GM04503 (cell line): ENCODE measurements at places on chromosomes 3 and 15.

DNA sequence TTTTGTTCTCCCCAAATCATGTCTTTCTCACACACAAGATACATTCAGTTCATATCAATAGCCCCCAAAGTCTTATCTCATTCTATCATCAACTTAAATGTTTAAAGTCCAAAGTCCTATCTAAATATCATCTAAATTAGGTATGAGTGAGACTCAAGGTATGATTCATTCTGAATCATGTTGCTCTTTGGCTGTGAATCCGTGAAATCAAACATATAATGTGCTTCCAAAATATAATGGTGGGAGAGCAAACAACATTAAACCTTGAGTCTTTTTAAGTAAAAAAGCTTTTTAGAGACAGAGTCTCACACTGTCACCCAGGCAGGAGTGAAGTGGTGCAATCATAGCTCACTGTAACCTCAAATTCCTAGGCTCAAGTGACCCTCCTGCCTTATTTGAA lies 139.1 kb downstream of the SAMMSON start:
- DNase-seq = no peak

DNA sequence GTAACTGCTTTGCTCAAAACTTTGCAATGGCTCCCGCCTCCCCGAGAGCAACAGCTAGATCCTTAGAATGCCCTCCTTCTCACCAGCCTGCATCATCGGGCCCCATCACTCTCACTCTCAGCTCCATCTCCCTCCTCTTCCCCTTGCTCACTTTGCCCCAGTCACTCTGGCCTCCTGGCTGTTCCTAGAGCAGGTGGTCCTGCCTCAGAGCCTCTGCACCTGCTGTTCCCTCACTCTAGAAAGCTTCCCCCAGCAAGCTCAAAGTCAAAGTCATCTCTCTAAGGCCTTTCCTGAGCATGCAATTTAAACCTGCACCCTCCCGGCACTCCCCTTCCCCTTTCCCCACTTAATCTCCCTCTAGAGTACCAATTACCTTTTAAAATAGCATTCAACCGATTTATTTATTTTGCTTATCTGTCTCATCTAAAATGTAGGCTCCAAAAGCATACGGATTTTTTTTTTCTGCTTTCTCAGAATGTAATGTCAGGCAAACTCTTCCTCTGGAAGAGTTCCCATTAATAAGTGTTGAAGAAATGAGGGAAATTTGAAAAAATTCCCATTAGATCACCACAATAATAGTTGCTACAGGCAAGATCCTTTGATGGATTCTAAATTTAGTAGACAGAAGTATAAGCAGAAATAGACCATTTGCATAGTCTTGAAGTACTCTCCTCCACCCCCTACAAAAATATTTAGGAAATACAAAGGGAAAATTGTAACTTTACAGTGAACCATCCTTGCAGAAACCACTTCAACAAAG lies 15.9 kb upstream of the HES1 start:
- no peak for DNase-seq

DNA sequence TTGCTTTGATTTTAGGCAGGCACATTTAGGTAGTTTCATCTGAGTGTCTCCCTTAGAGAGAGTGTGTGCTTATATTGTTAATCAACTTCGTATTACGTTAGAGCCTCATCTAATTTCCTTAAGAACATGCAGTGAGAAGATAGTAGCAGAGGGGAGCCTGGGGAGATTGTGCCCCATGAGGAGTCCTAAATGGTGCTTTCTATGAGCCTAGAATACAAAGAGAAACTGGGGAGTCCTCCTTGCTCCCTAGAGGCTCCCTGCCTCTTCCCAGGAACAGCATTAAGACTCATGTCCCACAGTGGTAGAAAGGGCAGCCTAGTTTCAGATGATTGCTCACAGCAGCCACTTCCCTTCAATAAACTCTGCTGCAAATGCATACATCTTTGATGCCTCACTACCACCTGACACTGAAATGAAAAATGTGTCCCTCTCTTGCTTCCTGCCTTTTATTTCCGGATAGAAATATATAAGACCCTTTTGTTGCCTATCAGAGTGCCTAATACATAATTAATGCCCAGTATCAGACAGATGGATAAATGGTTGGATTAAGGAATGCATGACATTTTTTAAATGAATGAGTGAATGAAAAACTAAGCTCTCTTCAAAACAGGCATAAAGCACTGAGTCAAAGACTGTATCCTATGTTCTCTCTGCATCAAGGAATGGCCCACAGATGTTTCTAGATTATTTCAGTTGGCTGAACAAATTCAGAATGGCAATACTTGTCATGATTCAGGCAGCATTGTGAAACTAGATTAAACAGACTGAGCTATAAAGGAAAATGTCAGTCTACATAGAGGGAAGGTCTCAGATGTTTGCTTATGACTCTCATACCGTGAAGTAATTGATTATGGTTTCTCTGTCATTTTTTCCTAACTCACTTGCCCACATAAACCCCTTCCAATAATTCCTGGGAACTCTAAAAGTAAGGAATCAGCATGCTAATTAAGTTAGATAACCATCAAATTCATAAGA lies 362.1 kb downstream of the LRRC3B start:
- no peak for DNase-seq

GRCh38 chr3:12049675-12050074 lies 45.5 kb downstream of the SYN2 start:
- no peak for DNase-seq

- no peak for DNase-seq
Observed at GRCh38 chr3:65992106-65992505, 46.6 kb downstream of the MAGI1 start.

DNA sequence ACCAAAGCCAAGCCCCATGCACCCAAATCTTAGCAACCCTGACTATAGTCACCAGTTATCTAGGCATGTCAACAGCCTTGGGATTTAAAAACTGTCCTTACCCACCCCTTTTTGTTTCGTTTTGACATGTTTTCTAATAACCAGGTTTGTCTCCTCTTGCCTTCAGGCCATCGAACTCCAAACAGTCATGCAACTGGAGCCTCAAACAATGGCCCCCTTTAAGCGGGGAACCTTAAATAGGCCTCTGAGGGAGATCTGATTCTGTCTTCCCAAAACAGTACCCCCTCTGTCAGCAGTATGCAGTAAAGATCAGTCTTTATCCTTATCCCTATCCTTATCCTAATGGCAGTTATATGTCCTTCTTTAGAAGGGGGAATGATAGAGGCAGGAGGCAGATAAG lies 105.7 kb downstream of the DPH6 start:
- no peak for DNase-seq

DNA sequence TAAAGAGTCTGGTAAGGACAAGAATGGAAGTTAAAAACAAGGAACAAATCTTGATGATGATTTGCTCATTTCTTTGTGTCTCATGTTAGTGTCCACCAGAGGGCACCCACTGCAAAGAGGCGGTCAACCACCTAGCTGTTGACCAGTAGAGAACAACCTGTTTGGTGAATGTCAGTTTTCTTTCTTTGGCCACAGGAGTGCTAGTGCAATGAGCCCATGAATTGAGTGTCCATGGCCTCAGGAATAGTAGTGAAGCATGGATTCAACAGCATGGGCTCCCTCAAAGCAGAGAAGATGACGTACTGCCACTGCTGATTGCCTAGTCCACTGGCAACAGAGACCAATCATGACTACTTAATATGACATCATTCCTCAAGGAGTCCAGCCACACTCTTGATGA lies 10.7 kb upstream of the CNTN6 start:
- DNase-seq = no peak
